ENCODE measurements at places on chromosomes 11 and 22. TPM values are rescaled to one million over a fixed set of nuclear protein-coding genes. Genes with fewer than 3 reads are reported as not detected.

The FZD4 gene
- total RNA-seq = 25.2 TPM

- no peak for DNase-seq
Measured at GRCh38 chr11:8234425-8234821, 29.3 kb downstream of the LMO1 start.

DNA sequence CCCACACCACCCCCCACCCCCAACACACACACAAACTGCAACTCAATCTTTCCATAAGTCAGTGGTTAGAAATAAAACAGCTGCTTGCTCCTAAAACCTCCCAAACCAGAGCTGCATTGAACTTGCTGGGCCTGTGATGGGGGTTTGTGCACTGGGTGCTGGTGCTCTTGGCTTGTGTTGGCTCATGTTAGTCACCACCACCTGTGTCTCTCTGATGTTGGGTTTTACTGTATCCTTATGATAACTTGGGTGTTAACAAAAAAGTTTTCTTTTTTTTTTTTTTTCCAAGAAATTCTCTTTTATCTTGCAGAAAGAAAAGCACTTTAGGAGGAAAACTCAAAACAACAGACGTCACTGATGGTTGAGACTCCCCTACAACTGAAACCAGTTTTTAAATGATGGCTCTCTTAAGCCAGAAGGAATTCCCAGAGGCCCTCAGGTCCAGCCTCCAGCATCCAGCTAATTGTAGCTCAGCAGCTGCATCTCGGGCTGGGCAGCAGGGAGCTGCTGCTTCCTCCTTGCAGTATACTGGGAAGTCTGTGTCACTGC lies 79.9 kb upstream of the DRD2 start:
- DNase-seq = no peak

DNA sequence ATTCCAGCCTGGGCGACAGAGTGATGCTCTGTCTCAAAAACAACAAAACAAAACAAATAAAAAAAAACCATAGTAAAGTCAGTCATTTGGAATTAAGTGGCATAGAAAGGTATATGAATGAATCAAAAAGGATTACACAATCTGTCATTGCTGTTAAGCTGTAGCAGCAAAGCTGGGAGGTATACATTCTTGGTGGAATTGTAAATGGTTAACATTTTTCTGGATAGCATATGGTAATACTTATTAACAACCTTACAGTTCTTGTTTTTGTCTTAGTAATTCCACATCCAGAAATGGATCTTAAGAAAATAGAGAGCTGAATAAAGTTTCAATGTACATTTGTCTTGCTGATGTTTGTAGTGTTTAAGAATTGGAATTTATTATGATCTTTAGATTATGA lies 30.0 kb downstream of the DDX10 start:
- DNase-seq = no peak

DNA sequence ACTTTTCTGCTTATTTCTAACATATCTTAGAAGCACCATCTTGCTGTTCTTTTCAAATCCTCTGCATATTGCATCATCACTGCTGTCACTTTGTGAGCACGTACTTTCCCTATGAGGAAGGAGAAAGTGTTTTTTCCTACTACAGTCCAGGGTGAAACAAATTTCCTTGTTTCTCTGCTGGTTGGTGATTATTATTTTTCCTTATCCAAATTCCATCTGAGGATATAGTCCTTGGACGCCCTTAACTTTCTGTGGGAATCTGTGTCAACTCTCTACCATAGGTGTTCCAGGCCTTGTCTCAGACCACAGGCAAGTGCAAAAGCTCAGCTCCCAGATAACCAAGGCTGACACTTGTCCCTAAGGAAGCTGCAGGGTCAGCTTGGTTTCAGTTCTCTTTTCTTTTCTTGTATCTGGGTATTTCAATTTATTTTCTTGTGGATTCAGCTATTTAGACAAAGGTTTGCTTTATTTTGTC lies 29.4 kb upstream of the LYVE1 start:
- DNase-seq = no peak

GRCh38 chr11:7892059-7892699 lies 38.9 kb downstream of the OR10A6 start:
- no peak for DNase-seq

The CDON gene
- 27.6 TPM for total RNA-seq

GRCh38 chr11:28542561-28542960 lies 434.4 kb downstream of the METTL15 start:
- no peak for DNase-seq

DNA sequence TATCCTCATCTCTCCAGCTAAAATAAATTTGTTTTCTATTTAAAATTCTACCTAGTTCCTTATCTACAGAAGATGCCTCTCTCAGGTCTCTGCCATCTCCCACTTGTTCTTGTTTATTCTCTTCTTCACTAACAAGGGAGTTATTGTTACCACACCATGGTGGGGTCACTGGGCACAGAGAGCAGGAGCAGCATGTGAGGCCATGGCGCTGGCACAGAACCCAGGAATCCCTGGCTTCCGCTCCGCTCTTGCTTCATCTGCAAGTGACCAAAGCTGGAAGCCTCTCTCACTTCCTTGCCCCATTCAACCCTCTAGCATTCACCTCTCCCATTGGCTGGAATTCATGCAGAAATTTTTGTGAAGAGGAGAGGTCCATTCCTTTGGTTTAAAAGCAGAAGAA lies 190.7 kb upstream of the NCAM1 start:
- no peak for DNase-seq

The OR51I1 gene
- not detected for total RNA-seq

DNA sequence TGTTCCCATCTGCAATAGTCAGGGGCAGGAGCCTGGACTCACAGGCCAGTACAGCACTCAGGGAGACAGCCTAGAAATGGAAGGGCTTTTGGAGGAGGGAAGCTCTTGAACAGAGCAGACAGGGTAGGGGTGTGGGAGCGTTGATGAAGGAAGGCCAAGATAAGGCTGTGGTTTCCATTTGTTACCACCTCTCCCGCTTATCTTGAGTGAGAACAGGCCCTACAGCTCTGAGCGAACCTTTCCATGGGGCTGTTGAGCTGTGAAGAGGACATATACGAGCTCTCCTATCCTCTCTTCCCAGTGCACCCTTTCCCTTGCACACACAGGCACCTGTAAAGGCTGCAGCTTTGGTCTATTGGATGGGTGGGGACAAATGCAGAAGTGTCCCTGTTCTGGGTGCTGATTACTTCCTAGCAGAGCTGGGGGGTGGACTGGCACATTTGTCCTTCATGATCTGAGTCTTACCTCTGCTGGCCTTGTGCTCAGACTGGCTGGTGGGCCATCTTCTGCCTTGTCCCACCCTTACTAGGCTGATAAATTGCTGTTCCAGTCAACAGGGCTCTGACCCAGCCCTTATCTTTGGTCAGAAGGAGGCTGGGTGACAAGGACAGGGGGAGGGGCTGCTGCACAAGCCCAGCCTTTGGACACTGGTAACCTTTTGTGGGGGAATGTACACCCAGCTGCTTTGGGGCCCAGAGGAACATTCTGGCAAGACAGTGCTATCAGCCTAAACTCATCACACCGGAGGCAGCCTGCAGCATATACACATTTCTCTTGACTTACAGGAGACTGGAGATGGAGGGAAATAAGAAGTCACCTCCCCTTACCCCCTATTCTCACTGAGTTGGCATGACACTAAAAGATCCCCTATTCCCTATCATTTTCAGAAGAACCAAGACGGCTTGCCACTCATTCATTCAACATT lies 80.1 kb upstream of the NNMT start:
- no peak for DNase-seq
